ENCODE measurements at places on chromosomes 12 and 14.

GRCh38 chr12:75665216-75665615 is 153.8 kb upstream of the KRR1 start:
- DNase-seq = no peak

GRCh38 chr14:24232121-24232644 is at the start of gene NEDD8:
Gene NEDD8 (minus strand): TSS chr14:24232367. CDS start chr14:24232267, 100 bp downstream.
- peak; percentile 97 for DNase-seq

- no peak for DNase-seq
These were observed 64.5 kb upstream of the USP44 start for GRCh38 chr12:95615749-95616148.

- no peak for DNase-seq
These were observed 62.7 kb downstream of the C2CD5 start for GRCh38 chr12:22481547-22482104.

DNA sequence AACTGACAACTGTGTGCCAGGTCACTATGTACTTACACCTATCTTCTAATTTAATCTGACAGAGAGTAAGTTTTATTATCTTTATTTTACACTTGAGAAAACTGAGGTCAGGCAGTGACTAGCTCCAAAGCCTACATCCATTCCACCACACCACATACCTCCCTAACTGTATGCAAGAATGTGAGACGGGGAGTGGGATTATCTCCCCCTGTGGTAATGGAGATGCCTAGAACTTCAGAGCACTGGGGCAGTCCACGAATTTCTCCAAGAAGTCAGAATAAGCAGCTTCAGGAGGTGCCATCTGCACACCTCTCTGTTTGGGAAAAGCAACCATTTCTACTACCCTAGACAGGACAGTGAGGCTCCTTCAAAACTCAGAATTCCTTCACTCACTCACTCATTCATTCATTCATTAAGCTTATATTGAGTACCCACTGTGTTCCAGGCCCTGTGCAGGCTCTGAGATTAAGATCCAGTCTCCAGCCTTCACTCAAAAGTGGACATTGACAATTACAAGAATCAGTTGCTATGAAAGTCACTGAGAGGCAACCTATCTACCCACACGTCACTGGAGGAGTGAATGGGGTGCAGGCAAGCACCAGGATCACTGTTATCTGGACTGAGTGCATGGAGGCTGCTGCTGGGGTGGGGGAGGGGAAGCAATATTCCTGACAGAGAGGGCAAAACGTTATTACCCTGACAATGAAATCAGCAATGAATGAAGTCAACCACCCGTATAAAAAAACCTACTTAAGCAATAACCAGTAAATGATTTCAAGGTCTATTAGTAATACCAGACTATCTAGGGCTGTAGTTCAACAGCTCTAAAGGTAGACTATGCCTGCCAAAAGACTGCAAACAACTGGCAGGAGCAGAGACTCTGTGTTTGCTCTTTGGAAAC is 18.0 kb downstream of the SLC7A7 start:
- no peak for DNase-seq

GRCh38 chr14:80658733-80659132 is 282.8 kb downstream of the CEP128 start:
- no peak for DNase-seq

DNA sequence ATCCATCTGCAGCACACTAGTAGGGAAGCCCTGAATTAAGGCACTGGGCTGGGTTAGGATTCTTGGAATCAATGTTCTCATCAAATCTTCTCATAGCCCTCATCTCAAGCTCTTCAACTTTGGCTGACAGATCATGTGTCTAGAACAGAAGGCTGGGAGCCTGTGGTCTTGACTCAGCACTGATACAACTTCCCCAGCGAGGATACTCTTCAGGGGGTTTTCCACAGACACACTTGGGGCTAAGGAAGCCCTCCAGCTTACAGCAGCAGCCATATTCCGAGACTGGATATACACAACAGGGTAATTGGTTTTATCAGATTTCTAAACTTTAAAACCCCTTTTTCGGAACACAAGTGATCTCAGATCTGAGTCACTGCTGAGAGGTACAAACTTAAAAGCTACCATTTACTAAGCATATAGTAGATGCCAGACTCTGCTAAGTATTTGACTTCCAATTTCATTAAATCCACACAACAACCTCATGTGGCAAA is 3.5 kb downstream of the FMNL3 start:
- DNase-seq = peak; percentile 56

DNA sequence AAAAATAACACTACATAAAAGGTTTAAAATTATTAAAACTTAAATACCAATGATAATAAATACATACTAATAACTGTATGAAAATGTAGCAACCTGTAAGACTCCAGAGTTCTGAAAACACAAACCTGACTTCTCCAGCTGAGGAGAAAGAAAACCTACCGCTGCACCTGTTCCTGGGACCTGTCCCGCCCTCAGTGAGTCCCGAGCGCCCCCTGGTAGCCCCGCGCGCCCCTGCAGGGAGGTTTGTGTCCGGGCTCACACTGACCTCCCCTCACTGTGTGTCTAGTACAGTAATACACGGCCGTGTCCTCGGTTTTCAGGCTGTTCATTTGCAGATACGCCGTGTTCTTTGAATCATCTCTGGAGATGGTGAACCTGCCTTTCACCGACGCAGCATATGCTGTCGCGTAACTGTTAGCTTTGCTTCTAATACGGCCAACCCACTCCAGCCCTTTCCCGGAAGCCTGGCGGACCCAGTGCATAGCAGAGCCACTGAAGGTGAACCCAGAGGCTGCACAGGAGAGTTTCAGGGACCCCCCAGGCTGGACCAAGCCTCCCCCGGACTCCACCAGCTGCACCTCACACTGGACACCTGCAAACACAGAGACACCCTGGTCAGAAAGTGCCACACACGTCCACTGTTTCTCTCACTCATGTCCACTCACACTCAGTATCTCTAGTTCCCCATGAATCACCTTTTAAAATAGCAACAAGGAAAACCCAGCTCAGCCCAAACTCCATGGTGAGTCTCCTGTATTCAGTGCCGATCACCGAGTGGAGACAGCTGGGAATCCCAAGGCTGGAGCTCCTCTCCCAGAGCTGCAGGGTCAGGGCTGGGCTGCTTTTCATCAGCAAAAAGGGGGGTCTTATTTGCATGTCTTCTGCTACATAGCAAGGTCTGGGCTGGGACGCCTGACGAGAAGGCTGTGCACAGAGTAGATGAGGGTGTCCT is 1276.3 kb downstream of the TMEM121 start:
- DNase-seq = peak; percentile 15

Data from NB4 (cell line).